ENCODE measurements at places on chromosomes 2 and 18.

GRCh38 chr2:8469709-8470493 lies 212.0 kb upstream of the ID2 start:
- DNase-seq: no peak

- DNase-seq: no peak
These were observed 13.7 kb downstream of the HS6ST1 start for GRCh38 chr2:128304715-128305554.

GRCh38 chr18:58788971-58789875 lies 75.5 kb upstream of the ZNF532 start:
- DNase-seq: no peak

DNA sequence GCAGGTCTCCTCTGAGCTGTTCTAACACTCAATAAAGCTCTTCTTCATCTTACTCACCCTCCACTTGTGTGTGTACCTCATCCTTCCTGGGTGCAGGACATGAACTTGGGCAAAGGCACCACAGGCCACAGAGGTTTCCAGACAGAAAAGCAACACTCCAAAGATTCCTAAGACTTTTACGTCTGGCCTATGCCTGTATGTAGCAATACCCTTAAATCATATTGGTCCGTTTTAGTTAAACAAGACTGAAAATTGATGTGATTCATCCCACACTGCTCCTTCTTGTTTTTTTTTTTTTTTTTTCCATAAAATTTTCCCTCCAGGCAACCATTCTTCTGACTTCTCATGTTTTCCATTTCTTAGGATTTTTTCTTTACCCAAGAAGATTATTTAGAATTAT lies 404.3 kb downstream of the PID1 start:
- DNase-seq: no peak

DNA sequence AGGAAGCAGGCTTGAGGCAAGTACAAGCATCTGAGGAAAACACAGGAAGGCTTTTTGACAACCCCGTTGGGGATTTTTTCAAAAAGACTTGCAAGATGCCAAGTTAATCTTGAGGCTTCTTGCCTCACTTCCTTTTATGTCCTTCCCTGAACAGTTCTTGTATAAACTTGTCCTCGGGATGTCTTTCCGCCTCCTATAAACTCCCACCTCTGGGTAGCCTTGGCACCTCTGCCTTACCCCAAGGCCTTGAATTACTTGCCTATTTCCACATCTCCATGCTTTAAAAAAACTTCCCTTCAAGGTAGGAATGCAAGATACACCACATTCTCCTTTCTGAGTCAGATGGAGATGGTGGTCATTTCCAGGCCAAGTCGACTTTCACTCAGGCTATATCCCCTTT lies 106.4 kb upstream of the RBBP8 start:
- no peak for DNase-seq

- DNase-seq: no peak
These were observed 10.0 kb upstream of the GPR55 start for GRCh38 chr2:230935130-230935430.

GRCh38 chr2:33204945-33205344 lies 258.2 kb downstream of the LTBP1 start:
- no peak for DNase-seq

GRCh38 chr2:204354442-204354856 lies 190.8 kb upstream of the PARD3B start:
- DNase-seq: no peak

DNA sequence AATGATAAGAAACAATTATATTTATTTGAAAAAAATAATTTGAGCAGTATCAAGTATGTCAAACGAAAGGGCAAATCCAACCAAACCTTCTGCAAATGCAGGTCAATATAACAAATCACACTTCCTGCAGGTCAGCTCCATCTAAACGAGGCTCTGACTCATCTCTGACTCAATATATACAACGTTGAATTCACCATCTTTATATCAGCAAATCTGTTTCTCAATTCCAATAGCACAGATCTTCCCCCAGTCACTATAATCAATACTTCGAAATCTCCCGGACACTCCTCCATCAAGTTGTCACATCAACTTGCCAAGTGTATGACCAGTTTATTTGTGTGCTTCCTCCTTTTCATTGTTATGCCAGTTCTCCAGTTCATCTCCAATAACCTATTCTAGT lies 388.9 kb downstream of the ZEB2 start:
- no peak for DNase-seq

DNA sequence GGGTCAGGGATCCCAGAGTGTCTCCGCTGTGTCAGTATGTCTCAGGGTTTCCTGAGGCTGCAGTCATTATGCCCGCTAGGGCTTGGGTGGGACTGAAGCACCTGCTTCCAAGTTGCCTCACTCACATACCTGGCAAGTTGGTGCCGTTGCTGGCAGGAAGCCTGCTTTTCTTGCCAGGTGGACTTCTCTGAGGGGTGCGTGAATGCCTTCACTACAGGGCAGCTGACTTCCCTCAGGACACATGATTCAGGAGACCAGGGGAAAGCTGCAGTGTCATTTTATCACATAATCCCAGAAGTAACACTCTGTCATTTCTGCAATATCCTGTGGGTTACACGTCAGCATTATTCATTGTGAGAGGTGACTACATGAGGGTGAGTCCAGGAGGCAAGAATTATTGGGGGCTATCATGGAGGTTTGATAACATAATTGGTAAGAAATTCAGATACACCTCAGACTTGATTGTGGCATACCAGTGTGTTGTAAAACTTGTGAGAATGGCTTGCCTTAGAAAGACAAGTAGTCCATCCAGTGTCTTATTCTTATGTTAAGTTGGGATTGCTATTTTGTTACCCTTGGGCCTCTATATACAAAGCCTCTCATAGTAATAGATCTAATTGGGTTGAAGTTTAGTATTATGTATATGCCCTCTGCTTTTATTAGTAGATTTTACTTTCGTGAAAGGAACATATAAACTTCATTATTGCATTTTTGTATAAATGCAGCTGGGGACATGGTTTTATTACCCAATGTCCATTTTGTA lies 44.1 kb downstream of the NEDD4L start:
- peak; percentile 69 for DNase-seq

DNA sequence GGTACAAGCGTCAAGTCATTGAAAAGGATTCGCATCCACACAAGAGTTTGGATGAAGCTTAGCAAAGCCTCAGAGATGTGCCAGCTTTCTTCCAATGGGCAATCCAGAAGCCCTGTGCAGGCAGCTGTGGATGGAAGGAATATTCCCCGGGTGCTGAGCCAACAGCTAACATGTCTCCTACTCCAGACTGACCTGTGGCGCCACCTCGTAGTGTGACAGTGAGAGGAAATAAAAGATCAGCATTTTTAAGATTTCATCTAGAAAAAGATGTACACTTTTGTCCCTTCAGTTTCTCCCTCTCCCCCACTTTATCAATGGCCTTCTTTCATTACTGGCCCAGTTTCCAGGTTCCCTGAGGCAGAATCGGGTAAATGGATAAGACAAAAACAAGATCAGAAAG lies 48.9 kb upstream of the SPATS2L start:
- DNase-seq: no peak
